Activated T-cell treated with anti-CD3 and anti-CD28 coated beads, Interleukin-2, amount 50 U/mL, for 72 hours (primary cell): ENCODE measurements at places on chromosomes 1 and 21. TPM values are rescaled to one million over a fixed set of nuclear protein-coding genes. Genes with fewer than 3 reads are reported as not detected.

DNA sequence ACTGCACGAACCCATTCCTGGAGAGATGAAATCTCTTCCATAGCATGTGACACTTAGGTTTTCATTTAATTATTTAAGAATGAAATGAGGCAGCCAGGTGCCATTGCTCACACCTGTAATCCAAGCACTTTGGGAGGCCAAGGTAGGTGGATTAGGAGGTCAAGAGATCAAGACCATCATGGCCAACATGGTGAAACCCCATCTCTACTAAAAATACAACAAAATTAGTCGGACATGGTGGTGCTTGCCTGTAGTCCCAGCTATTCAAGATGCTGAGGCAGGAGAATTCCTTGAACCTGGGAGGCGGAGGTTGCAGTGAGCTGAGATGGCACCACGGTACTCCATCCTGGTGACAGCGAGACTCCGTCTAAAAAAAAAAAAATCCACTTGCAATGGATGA is 17.8 kb downstream of the L1TD1 start:
- no peak for DNase-seq
- peaks cover 9% of the 10 kb centered on the region for H3K4me1 ChIP-seq
- no peak overlapping the region for H3K27ac ChIP-seq
- H3K36me3 ChIP-seq, result peaks cover 8% of the 10 kb centered on the region

DNA sequence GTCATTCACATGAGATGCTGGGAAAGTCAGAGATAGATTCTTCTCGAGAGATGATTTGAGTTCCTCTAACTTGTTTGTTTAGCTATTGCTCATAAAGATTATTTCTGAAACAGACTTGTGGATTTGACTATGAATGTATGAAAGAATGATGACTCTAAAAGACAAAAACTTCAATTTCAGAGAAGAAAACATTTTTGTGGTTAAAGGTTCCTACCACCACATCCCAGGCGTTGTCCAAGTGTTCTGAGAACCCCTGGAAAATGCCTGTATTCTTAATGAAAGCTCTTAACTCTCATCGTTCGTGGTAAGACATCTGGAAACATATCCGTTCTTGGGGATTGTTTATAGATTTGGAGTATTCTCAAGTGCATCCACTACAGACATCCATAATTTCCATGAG is 228.7 kb downstream of the BARHL2 start:
- H3K27ac ChIP-seq, result no peak overlapping the region
- no peak overlapping the region for H3K4me3 ChIP-seq
- H3K27me3 ChIP-seq, result peaks cover 11% of the 10 kb centered on the region
- no peak for DNase-seq
- H3K4me1 ChIP-seq, result no peaks in the 10 kb centered on the region
- H3K36me3 ChIP-seq, result no peaks in the 10 kb centered on the region

DNA sequence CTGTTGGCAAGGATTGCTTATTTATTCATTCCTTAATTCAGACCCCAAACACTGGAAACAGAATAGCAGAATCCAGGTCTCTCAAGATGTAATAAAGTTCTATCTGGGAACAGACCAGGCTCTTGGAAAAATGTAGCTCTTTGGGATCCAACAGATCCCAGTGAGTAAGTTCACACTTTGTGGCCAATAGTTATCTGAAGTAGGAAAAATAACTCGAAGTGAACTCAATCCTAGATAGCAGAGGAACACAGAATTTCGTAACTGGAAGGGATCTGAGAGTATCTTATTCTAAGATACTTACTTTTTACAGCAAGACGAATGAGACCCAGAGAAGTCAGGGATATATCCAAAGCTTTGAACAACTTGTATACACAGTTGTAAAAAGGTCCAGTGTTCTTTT is 150.7 kb upstream of the CD34 start:
- no peak for DNase-seq
- H3K27ac ChIP-seq, result no peak overlapping the region
- H3K4me1 ChIP-seq, result no peaks in the 10 kb centered on the region
- no peak overlapping the region for H3K4me3 ChIP-seq
- peaks cover 5% of the 10 kb centered on the region for H3K27me3 ChIP-seq
- no peaks in the 10 kb centered on the region for H3K36me3 ChIP-seq

The S100A2 gene
- 1.7 TPM for total RNA-seq

The PGLYRP4 gene
- total RNA-seq, result 0.29 TPM

DNA sequence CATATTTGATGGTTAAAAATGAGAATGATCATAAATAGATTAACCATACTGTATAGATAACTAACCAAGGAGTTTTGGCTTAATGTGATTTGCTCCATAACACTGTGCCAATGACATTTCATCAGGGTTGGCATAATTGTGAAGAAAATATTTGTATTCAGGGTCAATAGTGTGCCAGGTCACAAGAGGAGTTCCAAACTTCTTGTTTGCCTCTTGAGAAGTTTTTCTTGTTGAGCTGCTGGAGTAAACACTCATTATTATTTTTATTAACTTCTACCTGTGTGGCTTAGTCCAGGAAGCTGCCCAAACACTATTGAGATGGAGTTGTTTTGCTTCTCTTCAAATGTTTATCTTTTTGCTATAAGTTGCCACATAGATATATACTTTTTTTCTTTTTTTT is 7.5 kb downstream of the MAP7D1 start:
- H3K36me3 ChIP-seq, result peaks cover 9% of the 10 kb centered on the region
- no peak for DNase-seq

The MAP3K6 gene
- 10.4 TPM for total RNA-seq

DNA sequence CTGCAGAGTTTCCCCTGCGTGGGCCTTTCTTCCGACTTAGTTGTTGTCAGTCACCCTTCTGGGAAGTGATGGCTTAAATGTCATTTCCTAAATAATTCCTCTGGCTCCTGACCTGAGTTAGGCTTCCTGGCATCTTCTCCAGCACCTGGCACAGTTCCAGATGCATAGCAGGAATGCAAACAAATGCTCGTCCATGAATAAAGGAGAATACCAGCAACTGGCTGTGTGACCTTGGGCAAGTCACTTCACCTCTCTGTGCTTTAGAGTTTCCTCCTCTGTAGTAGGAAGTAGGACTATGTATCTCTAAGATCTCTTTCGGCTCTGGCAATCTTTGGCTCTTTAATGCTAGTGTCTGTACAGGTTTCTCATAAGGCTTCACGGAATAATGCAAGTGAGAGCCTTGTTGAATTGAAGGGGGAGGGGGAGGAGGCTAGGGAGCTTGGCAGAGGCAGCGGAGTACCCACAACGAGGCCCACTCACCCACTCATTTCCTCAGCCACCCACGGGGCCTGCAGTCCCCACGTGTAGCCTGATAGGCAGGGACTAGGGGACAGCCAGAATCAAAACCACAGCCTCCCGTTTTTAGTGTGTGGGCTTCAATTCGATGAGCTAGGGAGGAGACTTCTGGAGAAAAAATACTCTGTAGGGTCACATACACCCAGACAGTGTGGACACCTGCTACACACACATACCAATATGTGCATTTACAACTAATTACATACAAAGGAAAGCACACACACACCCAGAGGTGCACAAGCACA is 48.1 kb downstream of the TENT5C start:
- H3K27me3 ChIP-seq, result peaks cover 29% of the 10 kb centered on the region
- peaks cover 75% of the 10 kb centered on the region for H3K4me1 ChIP-seq
- peak overlapping the region; percentile 65 for H3K27ac ChIP-seq

- H3K27me3 ChIP-seq, result no peaks in the 10 kb centered on the region
- H3K4me3 ChIP-seq, result peak overlapping the region; percentile 40
- peaks cover 99% of the 10 kb centered on the region for H3K4me1 ChIP-seq
Observed at GRCh38 chr1:167479331-167479979, 38.9 kb downstream of the CD247 start.

The LYSMD1 gene
- total RNA-seq, result 5.2 TPM

The LAMB3 gene
- total RNA-seq, result 5.9 TPM

DNA sequence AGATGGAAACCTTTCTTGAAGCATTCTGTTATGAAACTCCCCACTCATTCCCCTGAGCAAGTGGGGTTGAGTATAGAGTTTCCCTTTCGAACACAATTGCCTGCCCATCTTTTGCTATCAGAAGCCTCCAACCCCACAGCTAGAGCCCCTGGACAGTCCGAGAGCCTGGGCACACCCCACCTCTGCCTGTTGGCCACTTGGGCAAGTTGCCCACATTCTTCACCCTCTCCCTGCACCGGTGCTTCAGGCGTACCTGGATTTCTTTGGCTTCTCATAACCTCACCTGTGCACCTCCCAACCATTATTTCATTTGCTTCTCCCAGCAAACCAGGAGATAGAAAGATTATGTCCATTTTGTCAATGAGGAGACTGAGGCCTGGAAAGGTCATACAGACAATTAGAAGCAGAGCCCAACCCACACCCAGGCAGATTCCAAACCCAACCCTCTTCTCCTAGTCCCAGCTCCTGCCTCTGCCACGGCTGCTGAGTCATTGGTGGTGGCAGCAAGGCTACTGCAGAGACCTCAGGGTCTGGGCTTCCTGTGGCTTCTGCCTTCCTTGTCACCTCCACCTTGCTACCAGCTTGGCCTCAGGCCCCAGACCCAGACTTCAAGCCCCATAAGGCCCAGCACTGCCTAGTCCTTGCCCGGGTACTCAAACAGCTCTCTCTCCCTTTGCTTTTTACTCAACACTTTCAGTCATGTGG is 118.7 kb upstream of the ZBTB40 start:
- no peaks in the 10 kb centered on the region for H3K4me1 ChIP-seq
- H3K27me3 ChIP-seq, result peaks cover 14% of the 10 kb centered on the region
- no peak overlapping the region for H3K4me3 ChIP-seq
- no peak overlapping the region for H3K27ac ChIP-seq
- no peak for DNase-seq

The KRTAP7-1 gene
- total RNA-seq, result not detected

GRCh38 chr1:221983444-221983843 is 241.6 kb upstream of the DUSP10 start:
- H3K36me3 ChIP-seq, result no peaks in the 10 kb centered on the region
- H3K27ac ChIP-seq, result no peak overlapping the region
- peaks cover 6% of the 10 kb centered on the region for H3K27me3 ChIP-seq
- no peak overlapping the region for H3K4me3 ChIP-seq
- H3K4me1 ChIP-seq, result peaks cover 4% of the 10 kb centered on the region

DNA sequence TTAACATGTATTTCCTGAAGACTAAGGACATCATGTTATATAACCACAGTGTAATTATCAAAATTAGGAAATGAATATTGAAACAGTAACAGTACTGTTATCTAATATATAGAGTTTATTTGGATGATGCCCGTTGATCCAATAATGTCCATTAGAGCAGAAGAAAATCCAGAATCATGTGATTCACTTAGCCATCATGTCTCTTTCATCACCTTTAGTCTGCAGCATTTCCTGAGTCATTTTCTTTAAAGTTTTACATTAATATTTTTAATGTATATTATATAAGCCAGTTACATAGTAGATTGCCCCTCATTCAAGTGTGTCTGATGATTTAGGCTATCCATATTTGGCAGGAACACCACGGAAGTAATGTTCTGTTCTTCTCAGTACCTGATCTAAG is 28.9 kb downstream of the MPZL1 start:
- H3K36me3 ChIP-seq, result no peaks in the 10 kb centered on the region
- H3K4me1 ChIP-seq, result peaks cover 18% of the 10 kb centered on the region
- no peak for DNase-seq
- H3K27me3 ChIP-seq, result no peaks in the 10 kb centered on the region
- no peak overlapping the region for H3K27ac ChIP-seq

DNA sequence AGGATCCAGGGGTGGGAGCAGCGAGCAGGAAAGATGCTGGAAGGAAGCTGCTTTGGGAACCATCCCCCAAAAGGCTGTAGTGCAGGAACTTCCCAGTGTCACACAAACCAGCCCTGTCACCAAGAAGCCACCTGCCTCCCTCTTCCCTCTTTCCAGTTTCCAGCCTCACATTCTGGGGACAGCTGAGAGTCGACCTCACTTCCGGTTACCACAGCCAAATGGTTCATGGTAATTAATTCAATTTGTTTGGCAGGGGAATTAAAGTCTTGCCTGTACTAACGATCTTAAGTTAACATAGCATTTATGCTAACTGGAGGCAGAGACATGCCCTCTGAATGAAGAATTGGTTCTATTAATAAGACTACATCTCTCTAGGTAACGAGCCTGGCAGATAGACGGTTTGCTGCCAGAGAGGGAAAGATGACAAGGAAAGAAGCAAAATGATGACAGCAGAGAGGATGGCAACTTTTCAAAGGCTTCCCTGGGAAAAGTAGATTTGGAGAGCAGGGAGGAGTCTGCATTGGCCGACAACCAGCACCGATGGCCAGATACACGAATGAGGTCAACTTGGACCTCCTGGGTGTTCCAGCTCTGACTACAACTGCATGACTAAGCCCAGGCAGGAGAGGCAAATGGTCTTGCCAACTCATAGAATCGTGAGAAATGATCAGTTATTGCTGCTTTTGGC is 64.1 kb downstream of the TMCO4 start:
- H3K4me1 ChIP-seq, result no peaks in the 10 kb centered on the region
- no peaks in the 10 kb centered on the region for H3K27me3 ChIP-seq
- peaks cover 2% of the 10 kb centered on the region for H3K36me3 ChIP-seq
- DNase-seq, result no peak
- H3K4me3 ChIP-seq, result no peak overlapping the region

GRCh38 chr1:24875991-24876506 is 54.0 kb downstream of the RUNX3 start:
- H3K27me3 ChIP-seq, result peaks cover 25% of the 10 kb centered on the region
- no peak overlapping the region for H3K4me3 ChIP-seq
- H3K36me3 ChIP-seq, result no peaks in the 10 kb centered on the region
- H3K27ac ChIP-seq, result no peak overlapping the region
- DNase-seq, result no peak

DNA sequence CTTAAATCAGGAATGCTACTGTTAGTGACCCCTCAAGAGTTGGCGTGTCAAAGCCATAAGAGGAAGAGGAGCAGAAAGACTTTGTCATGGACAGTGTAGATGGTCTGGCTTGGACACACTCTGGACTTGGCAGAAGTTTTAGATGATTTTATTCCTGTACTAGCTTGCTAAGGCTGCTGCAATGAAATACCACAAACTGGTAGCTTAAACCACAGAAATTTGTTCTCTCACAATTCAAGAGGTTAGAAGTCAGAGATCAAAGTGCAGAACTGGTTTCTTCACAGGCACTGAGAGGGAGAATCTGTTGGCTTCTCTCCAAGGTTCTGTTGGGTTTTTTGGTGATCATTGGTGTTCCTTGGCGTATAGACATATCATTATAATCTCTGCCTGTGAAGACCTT is 869.8 kb upstream of the B3GALT2 start:
- peaks cover 13% of the 10 kb centered on the region for H3K36me3 ChIP-seq
- no peak overlapping the region for H3K27ac ChIP-seq
- H3K27me3 ChIP-seq, result no peaks in the 10 kb centered on the region
- no peak for DNase-seq
- H3K4me1 ChIP-seq, result peaks cover 70% of the 10 kb centered on the region

The HSD11B1 gene
- total RNA-seq, result 3.1 TPM

- DNase-seq, result no peak
- no peaks in the 10 kb centered on the region for H3K27me3 ChIP-seq
- peaks cover 6% of the 10 kb centered on the region for H3K36me3 ChIP-seq
- no peak overlapping the region for H3K27ac ChIP-seq
Observed at GRCh38 chr1:40034869-40035268, 5.7 kb upstream of the CAP1 start.
